NCI-H2227 treated with DMSO at 0.1 percent for 48 hours (cell line): ENCODE measurements at places on chromosomes 1 and 21.

- DNase-seq, result no peak
Observed at GRCh38 chr1:81811757-81812371, 11.1 kb downstream of the ADGRL2 start.

GRCh38 chr1:207069858-207070506 is 16.9 kb downstream of the PFKFB2 start:
- DNase-seq, result no peak

DNA sequence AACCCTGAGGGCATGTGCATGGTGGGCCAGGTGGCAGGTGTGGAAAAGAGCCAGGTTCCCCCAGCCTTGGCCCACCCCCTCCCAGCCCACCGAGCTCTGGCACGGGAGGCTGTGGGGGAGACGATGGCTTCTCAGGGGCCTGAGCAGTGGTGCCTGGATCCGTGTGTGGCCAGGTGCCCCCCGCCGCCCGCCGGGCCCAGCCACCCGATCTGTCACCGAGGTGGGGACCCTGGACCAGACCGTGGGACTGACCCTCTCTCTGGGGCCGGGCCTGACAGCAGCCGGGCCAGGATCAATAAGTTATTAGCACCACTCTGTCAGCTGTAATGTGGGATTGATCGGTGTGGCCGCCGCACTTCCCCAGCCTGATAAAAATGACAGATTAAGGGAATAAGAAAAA is 13.8 kb downstream of the SAMD11 start:
- DNase-seq, result no peak

GRCh38 chr1:20936621-20937020 is 149.5 kb upstream of the HP1BP3 start:
- DNase-seq, result no peak

- no peak for DNase-seq
Observed at GRCh38 chr1:195113471-195113870, 1494.8 kb downstream of the KCNT2 start.

DNA sequence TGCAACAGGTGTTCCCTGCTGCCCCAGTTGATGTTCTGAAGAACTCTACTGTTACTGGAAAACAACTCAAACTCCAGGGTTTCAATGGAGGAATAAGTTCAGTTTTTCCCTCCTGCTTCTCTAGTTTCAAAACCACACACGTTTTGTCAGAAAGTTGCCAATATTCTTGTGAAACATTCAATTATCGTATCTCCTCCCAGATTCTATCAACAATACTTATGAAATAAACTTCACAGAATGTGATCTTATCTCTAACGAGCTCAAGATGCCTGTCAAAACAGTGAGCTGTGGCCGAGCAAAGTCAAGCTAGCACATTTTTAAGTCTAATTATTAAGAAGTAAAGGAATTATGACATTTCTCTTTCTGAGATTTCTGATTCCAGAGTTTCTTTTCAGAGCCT is 4.7 kb downstream of the OR2B11 start:
- DNase-seq, result no peak

DNA sequence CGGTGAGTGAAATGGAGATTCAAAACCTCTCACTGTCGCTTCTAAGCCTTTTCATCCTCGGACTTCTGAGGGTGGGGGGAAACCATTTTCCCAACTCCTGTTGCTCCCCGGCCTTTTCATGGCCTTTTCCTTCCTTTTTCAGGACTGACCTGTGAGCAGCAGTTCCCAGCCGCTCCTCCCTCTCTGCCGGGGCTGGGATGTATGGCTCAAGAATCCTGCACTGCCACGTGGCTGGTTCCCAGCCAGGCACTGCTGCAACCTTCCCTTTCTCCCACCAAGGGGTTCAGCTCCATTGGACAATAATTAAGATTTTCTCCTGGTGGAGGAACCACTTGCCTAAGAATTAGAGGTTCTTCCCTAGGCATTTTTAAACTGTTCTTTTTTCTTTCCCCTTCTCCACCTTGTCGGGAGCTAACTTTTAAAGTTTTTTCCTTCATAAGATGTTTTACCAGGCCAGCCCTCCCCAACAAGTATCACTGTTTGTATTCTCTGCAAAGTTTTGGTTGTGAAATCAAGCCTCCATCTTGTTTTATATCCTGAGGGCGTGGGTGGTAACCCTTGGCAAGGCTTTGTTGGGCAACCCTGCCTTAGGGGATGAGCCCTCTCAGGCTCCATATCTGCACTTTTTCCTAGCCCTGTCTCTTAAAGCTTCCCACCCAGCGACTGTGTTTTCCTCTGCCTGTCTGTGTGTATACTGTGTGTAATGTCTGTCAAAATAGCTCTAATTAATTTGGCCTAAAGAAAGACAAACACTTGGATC is 1166.6 kb upstream of the ADGRL2 start:
- no peak for DNase-seq

DNA sequence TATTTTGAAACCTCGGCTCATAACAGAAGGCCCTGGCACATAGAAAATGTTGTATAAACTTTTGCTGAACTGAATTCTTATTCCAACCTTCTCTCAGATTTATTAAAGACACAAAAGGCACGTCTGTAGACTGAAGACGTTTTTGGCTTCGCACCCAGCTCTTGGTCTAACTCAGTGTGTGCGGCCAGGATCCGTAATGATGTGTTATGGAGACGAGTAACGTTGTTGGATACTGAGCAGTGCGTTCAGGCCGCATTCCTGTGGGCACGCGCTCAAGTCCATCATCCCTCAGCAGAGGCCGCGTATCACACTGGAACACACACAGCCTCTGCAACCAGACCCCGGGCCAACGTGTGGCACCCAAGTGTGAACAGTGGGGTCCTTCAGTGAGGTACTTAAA is 154.8 kb upstream of the RAB4A start:
- no peak for DNase-seq

- no peak for DNase-seq
Observed at GRCh38 chr1:59396387-59396786, 99.5 kb downstream of the FGGY start.

- DNase-seq, result no peak
Observed at GRCh38 chr1:55684131-55684650, 469.0 kb upstream of the USP24 start.

GRCh38 chr1:46484783-46485490 is 4.7 kb upstream of the DMBX1 start:
- DNase-seq, result no peak

- DNase-seq, result no peak
Observed at GRCh38 chr21:45071874-45072737, 2.3 kb upstream of the ADARB1 start.

- DNase-seq, result no peak
Observed at GRCh38 chr21:34611528-34611927, 3.4 kb downstream of the RCAN1 start.

- no peak for DNase-seq
Observed at GRCh38 chr1:248055261-248055660, 8.6 kb downstream of the OR2L3 start.

DNA sequence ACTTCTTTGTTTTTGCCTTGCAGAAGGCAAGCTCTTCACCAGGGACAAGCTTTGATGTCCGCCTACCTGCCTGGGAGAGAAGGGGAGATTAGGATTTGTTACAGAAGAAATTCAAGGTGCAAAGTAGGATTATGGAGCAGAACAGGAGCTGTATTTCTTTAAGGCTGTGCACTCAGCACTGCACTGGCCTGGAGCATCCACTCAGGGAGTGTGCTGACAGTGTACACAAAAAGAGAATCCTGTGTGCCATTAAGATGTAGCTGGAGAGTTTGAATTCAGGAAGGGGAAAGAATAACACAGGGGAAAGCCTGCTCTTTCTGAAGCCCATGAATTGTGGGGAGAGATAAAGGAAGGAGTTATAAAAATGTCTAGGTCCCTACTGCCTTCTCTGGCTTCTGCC is 137.7 kb upstream of the ETS2 start:
- DNase-seq, result no peak

DNA sequence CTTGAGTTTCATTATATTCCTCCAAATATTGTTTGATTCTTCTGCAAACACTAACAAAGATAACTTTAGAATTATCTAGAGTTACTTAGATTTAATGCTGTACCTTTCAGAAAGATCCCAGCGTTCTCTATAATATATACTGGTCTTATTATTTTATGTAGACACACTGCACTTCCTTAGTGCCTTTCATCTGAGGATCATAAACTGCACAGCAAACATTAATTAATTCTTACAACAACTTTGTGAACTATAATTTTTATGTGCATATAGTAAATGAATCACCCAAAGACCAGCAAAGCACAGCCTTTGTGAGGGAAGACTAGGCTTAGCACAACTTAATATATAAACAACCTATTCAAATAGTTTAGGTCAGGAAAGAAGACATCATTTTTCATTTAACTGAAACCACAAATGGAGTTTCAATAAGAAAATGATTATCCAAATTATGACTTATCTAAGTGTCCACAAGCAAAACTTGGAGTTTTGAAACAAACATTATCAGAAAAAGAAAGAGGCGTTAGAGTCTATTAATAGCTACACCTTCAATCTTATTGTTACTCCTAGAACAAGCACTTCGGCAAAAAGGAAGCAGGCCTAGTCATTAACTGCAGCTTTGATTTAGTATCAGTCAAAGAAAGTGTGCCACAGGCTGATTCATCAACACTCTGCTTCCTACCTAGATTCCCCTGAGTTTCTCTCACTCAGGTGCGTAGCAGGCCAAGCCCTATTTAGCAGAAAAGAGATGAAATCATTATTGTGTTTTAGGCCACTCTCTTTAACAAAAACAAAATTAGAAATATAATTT is 22.5 kb upstream of the RC3H1 start:
- no peak for DNase-seq

GRCh38 chr1:160755911-160756848 is 17.1 kb downstream of the SLAMF7 start:
- no peak for DNase-seq
